Epithelial cell of prostate (primary cell): ENCODE measurements at places on chromosomes 5 and 9.

DNA sequence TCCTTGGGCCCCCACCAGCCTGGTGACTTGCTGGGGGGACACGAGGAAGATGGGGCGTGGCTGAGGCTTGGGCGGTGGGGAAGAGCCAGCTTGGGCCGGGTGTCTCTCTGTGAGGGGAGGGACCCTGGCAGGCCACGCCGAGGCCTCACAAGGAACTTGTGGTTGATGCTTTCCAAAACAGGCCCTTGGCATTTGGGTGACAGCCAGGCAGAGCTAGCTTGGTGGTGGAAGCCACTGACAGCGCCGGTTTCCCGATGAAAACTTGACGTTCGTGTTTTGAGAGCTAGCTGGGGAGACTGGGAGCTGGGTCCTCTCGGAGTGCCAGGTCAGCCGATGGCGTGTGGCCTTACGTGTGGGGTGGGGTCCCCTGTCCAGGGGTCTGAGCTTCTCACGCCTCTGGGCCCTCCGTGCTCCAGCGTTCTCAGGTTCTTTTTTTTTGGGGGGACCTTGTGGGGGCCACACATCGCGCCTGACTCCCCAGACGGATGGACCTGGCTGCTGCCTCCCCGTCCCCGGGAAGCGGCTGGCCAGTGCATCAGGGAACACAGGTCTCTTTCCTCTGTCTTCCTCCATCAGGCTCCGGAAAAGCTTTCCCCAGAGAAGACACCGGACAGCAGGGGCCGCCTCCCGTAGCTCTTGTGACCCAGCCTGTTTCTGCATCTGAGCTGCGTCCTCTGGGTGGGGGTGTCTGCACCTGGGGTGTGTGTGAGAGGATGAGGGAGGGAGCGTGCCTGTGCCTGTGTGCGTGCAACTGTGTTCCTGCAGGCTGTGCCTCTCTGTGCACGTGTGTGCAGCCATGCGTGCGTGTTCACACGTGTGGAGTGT lies 129.3 kb upstream of the LPCAT1 start:
- no peak for DNase-seq

DNA sequence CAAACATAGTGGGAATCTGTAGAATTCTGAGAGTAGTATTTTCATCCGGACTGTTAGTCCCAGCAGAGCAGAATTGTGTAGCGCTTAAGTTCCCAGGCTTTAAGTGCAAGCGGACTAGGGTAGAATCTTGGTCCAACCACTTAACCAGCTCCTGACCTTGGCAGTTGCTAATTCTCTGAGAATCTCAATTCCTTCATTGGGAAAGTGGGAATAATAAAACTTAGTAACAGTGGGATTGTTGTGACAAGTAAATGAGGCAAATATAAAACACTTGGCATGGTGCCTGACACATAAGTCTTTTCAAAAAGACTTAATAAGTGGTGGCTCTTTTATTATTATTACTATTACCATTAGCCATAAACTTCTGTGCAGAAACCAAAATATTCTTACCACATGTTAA lies 8.4 kb upstream of the SLC1A3 start:
- no peak for DNase-seq

GRCh38 chr9:101442318-101442717 lies 6.7 kb upstream of the ALDOB start:
- DNase-seq: no peak

GRCh38 chr9:27126670-27127069 lies 17.6 kb downstream of the TEK start:
- no peak for DNase-seq

GRCh38 chr9:29798599-29798998 lies 2225.3 kb upstream of the C9orf72 start:
- no peak for DNase-seq

DNA sequence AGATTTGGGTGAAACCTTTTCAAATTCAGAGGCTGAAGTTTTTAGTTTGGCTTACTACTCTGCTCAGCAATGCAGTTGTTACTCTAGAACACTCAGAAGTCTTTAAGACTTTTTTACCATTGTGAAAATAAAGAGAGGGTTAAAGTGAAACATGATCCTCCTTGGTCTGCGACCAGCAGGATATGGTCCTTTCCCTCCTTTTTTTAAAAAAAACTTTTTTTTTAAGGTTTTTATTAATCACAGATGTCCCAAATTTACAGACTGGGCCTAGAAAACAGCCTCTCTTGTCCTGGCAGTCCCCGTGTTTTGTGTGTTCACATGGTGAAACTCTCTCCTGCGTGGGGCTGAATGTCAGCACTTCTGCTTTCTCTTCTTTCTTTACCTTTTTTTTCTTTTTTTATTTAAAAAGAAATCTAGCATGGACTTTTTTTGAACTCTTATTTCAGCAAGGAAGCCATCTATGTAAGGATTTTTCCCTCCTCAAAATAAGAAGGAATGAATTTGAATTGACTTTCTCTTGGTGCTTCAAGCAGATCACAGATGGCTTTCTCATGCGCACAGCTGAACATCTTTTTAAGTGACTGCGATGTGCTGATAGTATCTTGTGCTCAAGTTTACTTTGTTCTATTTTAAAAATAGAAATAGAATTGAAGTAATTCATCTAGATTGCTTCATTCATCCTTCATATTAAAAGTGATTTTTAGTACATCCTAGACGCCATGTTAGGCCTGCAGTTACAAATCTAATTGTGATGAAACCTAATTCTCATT lies 128.7 kb upstream of the OTULINL start:
- no peak for DNase-seq

- DNase-seq: no peak
Measured at GRCh38 chr9:127776195-127776923, 2.1 kb downstream of the SH2D3C start.

DNA sequence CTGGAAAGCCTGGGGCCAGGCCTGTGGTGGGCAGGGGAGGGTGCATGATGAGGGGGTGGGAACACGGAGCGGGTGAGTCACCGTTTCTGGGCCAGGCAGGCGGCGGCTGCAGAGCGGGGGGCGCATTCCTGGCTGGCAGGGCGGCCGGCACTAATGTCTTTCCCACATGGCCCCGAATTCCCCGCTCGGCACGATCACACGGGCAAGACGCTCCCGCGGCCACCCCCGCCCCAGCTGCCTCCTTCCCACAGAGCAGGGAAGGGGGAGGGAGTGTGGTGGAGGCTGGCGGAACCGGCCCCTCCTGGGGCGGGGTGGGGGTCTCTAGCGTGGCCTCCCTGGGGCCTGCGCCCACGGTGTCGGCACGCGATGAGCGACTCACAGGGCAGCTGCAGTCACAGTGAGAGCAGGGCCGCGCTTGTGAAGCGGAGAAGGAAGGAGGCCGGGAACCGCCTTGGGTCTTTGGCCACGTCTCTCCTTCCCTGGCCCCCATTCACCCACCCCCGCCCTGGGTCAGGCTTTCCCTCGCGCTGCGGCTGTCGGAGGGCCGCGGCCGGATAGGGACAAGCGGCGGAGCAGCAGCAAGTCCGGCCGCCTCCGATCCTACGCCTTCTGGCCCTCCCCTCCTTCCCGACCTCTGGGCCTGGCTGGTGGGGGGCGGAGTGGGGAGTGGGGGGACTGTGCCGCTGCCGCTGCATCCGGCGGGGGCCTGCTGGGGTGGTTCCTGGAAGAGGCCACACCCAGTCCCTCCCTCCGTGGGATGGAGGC lies 48.9 kb downstream of the CXXC5 start:
- DNase-seq: no peak

GRCh38 chr5:139531772-139532169 lies 29.4 kb upstream of the UBE2D2 start:
- DNase-seq: no peak

GRCh38 chr5:40503439-40503838 lies 176.3 kb upstream of the PTGER4 start:
- no peak for DNase-seq

- DNase-seq: no peak
Measured at GRCh38 chr9:82038897-82039296, 50.3 kb downstream of the SPATA31D1 start.

- DNase-seq: no peak
Measured at GRCh38 chr5:116464144-116464708, 110.4 kb downstream of the SEMA6A start.

GRCh38 chr5:124659798-124660197 lies 86.6 kb downstream of the ZNF608 start:
- no peak for DNase-seq

DNA sequence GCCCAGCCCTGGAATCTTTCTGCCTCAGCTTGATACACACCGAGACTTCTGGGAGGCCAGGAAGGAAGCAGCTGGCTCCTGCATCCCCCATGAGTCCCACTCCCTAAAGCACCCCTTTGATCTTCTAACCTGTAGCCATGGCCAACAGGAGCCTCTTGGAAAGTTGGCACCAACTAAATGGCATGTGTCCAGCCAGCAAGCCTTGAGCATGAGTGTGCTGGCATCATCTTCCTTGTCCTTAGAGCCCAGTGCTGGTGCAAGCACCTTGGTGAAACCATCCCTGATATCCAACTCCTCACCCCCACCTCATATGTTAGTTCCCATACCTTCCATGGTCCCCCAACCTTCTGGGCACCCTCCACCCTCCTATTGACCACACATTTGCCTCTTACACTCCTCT lies 130.4 kb downstream of the CRB2 start:
- no peak for DNase-seq

DNA sequence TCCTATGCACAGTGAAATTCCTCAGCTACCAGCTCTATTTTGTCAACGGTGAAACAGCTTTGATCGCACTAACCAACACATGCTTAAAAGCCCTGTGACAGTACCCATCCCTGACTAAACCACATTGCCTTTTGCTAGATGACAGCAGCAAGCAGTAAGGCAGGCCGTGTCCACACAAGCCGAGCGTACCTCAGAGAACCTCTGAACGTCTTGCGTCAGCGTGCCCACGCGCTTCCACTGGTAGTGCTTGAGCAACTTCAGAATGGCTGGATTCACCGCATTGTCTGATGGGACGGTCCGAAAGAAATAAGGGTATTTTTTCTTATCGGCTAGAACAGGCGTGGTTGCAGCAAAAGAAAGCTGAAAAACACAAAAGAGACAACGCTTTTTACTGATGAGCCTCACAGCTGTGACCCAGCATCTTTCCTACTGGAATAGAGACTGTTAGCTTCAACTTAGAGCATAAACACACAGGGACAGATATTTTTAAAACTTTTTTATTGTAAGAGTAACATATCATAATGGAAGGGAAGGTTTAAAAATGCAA lies 167.0 kb downstream of the GABBR2 start:
- DNase-seq: no peak

- DNase-seq: peak; percentile 93
Measured at GRCh38 chr5:58330781-58331180, 129.1 kb downstream of the PLK2 start.

- DNase-seq: no peak
Measured at GRCh38 chr9:127154390-127155191, 32.2 kb upstream of the ANGPTL2 start.

DNA sequence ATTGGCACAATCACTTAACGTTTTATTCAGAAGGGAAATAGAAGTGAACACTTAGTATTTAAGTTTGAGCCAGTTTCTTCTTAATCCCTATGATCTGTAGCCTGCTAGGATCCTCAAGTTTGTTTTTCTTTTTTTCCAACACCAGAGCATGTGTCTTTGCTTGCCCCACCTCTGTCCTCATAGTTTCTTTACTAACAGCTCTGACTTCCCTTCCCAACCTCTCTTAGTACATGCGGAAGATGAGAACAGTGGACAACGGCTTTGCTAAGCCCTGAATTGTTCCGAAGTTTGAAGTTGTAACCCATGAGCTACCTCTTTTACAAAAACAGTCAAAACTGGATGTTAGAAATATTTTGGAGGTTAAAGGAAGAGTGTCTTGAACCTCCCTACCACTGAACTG lies 61.7 kb upstream of the TAF11L2 start:
- no peak for DNase-seq

- DNase-seq: no peak
Measured at GRCh38 chr9:85040821-85041465, 371.4 kb downstream of the NTRK2 start.

DNA sequence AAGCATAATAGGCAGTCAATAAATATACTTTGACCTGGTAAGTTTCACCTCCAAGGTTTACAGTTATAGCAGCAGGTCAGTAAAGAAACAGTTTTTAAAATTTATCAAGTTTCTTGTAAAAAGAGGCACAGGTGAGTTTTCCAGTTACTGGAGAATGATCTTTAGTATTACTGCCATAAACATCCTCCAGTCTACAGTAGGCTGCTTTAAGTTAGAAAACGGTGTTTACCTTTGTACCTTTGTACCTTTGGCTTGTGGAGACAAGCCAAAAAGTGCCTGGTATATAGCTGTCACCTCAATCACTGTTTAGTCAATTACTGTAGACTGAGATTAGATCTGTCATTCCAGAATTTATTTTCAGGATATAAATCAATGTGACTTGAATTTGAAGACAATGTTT lies 42.7 kb upstream of the SRFBP1 start:
- no peak for DNase-seq

GRCh38 chr9:76655121-76655541 lies 109.1 kb upstream of the PCA3 start:
- no peak for DNase-seq

GRCh38 chr5:62909326-62909725 lies 330.7 kb downstream of the LRRC70 start:
- no peak for DNase-seq

DNA sequence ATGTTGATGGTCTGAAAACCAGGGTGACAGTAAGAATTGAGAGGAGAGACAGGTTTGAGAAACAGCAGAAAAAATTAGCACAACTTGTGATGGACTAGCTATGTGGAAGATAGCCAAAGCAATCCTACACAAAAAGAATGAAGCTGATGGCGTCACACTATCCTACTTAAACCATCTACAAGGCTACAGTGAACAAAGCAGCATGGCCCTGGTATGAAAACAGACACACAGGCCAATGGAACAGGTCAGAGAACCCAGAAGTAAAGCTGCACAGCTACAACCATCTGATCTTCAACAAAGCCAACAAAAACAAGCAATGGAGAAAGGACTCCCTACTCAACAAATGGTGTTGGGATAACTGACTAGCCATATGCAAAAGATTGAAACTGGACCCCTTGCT lies 7.5 kb upstream of the UBE2R2 start:
- DNase-seq: no peak

DNA sequence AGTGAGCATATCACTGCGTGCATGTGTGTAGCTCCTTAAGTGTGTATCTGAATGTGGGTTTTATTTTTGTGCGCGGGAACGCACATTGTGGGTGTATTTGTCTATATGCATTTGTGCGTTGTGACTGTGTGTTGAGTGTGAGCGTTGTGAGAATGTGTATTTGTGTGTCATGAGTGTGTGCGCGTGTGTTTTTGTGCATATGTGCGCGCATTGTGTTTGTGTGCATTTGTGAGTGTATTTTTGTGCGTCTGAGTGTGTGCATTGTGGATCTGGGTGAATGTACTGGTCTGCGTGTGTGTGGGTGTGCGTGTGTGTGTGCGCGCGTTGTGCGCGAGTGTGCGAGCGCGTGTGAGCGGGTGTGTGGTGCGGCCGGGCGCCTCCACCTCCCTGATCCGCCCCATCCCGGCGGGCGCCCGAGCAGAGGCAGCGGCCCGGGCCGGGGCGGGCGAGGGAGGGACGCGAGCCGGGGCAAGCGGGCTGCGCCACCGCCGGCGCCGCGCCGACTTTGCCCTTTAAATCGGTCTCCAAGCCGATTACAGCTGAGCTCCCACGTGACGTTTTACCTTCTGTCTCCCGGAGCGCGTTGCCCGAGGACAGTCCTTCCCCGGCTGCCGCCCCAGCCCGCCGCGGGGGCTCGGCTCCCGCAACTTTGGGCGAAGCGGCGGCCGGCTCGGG lies at the start of gene RASGRF2:
Gene RASGRF2 (plus strand): TSS at position 596 of the 675 bp plus-strand sequence. CDS start 376 bp downstream, outside the sequence.
- no peak for DNase-seq
